NCI-H2081 treated with DMSO at 0.1 percent for 48 hours (cell line): ENCODE measurements at places on chromosomes 5 and 9.

DNA sequence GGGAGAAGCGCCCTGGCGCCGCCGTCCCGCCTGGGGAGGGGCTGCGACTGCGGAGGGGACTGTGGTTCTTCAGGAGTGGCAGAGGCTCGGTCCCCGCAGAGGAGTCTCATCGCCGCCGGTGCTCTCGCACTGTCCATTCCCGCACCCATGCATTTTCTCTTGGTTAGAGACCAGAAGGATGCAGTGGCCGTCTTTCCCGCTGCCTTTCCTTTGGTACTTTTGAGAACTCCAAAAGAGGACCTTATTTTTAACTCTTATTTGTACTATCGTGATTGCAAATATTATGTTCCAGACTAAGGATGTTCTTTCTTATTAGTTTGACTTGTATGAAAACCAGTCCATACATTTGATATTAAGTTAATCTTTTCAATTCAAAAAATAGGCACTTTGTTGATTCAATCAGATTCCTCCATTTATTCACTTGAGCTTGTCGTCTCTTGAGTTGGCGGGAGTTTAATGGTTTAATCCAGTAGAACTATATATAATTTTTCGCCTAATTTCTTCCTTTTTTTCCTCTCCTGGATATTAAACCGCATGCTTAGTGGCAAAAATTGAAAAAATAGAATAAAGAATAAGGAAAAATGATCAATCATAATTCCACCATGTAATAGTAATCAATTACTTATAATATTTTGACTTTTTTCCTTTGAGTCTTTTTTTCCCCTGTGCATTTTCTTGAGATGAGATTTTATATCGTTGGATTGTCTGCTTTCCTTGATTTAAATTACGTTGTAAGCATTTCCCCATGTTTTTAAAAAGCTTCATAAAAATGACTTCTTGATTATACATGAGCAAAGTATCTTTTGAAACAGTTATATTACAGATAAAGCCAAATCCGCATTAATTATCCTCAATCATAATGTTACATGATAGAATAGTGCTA is 861 bp downstream of the ZFYVE16 start:
- no peak for DNase-seq

DNA sequence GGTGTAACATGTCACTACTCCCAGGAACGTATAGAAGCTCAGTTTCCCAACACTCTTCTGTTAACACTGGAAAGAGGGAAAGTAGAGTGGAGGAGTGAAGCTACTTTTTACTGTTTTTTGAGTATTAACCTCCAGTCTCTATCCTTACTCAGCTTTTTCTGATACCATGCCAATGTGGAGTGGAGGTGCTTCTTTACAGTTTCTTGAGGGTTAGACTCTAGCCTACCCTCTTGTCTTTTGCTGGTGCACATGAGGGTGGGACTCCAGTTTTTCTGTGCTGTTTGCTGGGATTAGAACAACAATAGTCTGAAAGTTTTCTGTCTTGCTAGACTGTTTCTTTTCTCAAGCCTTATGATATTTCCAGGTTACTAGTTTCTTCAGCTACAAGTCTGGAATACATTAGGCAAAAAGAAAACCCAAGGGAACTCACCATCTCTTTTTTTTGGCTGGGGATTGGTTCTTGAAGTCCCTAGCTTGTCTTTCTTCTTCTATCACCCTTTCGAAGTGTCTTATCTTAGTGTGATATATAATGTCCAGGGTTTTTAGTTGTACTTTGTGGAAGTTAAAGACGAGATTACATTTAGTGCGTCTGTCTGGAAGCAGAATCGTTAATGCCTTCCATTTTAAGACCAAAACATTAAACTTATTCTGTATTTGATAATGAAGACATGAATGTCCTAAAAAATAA is 35.9 kb downstream of the PRR16 start:
- DNase-seq: no peak

DNA sequence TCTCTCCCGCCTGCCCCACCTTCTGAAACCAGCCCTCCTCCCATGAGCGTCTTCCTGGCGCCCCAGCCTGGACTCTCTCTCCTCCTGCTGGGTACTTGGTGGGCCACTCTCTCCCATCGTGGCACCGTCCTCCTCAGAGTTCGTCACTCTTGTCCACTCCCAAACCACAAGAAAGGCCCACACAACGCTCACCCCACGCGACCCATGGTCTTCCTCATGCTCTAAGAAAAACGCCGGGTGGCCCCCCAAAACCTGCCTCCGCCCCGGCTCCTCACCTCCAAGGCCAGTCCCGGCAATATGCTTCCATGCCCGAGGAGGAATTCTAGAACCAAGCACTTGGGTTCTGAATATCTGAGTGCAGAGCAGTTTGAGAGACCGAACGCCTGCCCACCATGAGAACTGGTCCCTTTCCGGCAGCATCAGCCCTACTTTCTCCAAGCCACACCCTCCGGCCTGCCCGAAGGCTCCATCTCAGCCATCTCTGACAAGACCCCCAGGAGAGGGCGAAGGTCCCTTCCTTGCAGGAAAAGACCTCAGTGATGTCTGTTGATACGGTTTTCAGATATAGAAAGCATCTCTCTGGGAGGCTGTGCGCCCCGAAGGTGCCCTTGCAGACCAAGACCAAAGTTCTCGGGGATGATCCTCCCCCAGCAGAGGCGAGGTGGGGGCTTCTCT is 15.0 kb downstream of the SLC6A3 start:
- no peak for DNase-seq

GRCh38 chr9:89655056-89655989 is 50.5 kb downstream of the GADD45G start:
- DNase-seq: no peak

GRCh38 chr5:13673511-13673910 is 271.0 kb downstream of the DNAH5 start:
- DNase-seq: no peak

DNA sequence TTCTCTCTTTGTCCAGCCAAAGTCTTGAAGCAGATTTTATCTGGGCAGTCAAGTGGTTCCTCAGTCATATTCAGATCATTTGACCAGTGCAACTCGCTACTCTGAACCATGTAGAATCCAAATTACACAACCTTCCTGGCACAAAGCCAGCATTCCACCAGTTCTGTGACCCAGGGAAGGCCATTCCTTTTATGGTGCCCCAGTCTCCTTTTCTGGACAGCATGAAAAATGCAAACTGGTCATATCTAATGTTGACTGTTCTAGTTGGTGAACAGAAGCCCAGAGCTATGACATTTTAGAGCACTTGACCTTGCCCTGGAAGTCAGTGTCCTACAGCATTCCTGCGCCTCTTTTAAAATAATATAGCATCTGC is 364.6 kb downstream of the BRINP1 start:
- no peak for DNase-seq

DNA sequence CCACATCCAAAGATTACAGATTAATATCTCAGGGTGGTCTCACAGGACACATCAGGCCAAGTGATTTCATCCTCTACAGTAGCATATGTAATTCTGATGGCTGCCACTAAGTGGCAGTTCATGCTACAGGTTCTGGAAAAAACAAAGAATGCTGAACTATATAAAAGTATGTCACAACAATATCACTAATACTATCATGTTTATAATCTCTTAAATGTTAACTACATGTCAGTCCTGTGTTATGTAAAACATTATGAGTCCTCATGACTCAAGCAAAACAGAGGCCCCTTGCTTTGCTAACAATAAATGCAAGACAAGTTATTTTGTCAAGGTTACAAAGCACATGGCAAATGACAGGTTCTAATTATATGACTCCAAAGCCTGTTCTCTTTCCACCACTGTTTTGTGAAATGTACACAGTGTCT is 233.2 kb downstream of the FBXL17 start:
- no peak for DNase-seq

- DNase-seq: no peak
These were observed 840.4 kb downstream of the MAT2B start for GRCh38 chr5:164345853-164346252.

DNA sequence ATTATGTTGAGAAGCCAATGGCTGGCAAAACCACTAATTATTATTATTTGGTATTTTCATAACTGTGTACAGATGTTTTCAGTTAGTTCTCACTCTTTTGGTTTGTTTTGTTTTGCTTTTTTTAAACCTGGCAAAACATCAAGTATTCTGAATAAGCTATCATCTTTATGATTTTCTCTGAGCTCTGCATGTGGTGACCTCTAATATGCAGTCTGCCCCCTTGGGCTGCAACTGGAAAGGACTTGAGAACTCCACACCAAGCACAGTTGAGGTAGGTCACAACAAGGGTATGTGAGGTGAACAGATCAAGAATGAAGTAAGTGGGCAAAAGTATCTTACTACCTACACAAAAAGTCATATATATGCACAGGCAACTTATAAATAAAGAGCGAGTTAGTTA is 202.2 kb downstream of the NFIB start:
- DNase-seq: no peak

GRCh38 chr5:135644816-135645215 is 66.0 kb upstream of the CXCL14 start:
- DNase-seq: no peak

DNA sequence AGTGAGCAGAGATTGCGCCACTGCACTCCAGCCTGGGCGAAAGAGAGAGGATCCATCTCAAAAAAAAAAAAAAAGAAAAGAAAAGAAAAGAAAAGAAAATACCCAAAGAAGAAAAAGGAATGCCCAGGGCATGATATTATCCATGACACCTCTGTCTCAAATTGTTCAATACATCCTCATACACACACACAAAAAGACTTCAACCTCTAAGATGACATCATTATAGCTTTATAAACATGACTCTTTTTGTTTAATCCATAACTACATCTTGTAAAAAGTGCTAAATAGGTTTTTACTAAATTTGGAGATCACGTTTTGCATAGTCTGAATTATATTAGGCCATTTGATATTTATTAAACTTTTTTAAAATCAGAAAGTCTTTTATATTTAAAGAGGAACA is 33.1 kb downstream of the ANKRD31 start:
- no peak for DNase-seq

- DNase-seq: no peak
These were observed 25.5 kb downstream of the HK3 start for GRCh38 chr5:176873541-176874172.

DNA sequence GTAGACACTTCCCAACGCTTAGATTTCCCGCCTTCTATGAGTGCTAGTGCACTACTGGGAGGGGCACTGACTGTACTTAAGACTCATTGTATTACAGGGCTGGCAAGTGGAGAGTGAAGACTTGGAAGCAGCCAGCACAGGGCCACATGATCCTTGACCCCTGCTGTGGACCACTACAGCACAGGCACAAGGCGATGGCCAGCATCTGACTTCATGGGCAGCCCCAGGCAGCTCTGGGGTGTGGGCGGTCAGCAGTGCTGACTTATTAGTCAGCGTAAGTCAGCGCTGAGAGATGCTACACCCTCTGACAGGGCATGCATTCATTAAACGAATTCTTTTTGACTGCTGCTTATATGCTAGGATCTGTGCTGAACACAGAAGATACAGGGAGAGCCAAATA is 9.3 kb downstream of the SLC46A2 start:
- no peak for DNase-seq

- DNase-seq: no peak
These were observed 16.1 kb downstream of the NOTCH1 start for GRCh38 chr9:136529516-136530460.
